DMS79 (cell line): ENCODE measurements at places on chromosomes 6 and 20.

DNA sequence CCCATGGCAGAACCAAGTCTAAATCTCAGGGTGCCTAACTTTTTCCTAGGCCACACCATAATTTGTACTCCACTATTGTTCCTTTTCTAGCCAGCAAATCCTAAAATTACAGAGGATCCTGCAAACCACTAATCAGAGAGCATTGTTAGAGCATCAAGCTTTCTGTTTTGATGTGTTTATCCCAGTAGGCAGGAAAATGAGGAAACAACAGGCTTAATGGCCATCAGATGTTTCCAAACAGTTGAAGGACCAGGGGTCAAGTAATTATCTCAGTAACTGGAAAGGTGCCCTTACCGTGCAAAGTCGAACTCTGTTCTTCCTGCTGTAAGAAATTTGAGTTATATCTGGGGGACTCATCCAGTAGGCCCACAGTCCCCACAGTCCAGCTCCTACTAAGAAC lies 58.7 kb downstream of the RALY start:
- DNase-seq: no peak

- DNase-seq: no peak
These were observed 38.0 kb downstream of the GCLC start for GRCh38 chr6:53506872-53507271.

- DNase-seq: no peak
These were observed 82.4 kb downstream of the RNF144B start for GRCh38 chr6:18469536-18469935.

- DNase-seq: no peak
These were observed 107.4 kb downstream of the TBX18 start for GRCh38 chr6:84657025-84657424.

DNA sequence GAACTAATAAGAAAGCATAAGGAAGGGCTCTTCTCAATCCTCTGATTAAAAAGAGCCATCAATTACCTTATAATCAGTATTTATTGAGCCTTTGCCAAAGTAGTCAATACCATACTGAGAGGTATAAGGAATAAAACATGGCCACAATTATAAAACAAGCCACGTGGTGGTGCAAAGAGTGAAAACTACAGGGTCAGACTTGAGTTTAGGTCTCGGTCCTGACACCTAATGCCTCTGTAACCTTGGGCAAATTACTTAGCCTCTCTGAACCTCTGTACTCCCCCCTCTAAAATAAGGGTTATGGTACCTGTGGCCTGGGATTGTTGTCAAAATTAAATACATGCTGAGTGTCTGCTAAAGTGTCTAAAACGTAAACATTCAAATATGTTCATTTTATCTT lies 11.8 kb downstream of the TRIM10 start:
- DNase-seq: no peak

GRCh38 chr20:49278818-49279676 lies 1.2 kb upstream of the ZNFX1 start:
- peak; percentile 17 for DNase-seq

DNA sequence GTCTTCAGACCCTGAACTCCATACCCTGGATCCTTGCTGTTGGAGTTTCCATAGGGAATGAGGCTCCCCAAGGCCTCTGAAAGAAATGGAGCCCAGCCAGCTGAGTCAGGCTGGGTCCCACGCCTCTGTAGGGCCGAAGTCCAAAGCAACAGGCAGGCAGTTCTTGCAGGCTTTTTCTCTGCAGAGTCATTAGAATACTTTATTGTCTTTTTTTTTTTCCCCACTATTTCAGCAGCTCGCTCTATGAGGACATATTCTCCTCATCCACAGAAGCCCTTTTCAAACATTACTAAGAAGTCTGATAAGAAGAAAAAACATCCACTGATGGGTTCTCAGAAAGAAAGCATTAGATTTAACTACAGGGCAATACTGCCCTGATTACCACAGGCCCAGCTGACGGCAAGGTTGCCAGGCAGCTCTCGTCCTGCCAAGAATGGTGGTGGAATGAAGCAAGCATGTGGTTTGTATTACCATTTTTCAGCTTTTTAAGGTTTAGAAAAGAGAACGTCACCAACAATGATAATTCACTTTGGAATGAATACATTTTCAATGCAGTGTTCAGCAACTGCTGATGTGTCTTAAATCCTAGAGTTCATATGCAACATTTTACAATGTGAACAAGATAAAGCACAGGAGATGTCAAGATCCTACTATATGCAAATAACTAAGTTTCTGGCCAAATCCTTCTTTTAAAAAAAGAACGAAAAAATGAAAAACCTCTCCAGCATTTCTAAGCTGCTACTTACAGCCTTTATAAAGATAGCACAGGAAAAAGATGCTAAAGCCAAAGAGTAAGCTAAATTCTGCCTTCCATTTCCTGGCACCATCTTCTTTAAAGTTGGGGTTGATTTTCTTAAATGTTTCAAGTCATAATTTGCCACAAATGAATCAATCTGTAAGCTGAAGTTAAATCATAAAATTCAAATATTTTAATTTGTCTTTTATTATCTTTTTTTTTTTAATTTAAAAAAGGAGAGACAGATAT lies 223.6 kb upstream of the CITED2 start:
- DNase-seq: no peak

DNA sequence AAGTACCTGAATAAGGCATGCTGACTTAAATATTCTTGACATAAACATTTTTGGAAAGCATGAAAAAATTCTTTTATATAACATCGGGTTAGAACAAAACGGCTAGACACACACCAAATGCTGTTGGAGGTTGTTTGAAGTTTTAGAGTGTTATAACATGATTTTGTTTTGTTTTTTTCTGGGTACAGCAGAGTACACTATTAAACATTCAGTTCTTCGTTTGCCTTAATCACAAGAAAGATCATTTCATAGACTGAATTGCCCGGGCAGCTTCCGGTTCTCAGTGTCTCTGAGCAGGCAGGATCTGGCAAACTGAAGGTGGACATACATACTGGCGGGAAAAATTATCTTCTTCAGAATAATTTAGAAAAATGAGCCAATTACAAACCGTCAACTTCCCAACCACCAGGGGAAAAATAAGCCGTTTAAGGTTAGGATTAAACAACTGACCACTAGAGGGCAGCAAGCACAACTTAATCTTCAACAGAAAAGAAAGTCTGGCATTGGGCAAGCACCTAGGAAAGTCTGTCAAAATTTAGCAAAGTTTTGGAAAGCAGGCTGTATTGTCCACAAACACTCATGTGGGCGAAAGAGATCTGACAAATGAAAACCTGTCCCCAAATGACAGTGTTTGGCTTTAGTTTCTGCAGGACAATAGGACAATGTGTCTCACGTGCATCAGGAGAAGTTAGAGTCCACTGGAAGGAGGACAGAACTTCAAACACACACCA lies 15.0 kb downstream of the ZNF217 start:
- DNase-seq: peak; percentile 33

DNA sequence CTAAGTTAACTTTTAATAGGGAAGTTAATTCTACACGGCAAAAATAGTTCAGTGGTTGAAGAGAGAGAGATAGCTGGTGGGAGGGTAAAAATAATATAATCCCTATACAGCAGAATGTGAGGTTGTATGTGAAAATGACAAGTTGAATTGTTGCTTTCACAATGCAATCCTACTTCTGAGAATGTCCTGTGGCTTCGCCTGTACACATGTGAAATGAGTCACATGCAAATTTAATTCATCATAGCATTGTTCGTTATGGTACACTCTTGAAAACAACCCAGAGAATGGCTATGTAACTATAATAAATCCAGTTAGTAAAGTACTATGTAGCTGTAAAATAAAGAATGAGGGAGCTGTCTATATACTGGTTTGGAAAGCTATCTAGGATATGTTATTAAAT lies 46.0 kb upstream of the HINT3 start:
- DNase-seq: no peak

DNA sequence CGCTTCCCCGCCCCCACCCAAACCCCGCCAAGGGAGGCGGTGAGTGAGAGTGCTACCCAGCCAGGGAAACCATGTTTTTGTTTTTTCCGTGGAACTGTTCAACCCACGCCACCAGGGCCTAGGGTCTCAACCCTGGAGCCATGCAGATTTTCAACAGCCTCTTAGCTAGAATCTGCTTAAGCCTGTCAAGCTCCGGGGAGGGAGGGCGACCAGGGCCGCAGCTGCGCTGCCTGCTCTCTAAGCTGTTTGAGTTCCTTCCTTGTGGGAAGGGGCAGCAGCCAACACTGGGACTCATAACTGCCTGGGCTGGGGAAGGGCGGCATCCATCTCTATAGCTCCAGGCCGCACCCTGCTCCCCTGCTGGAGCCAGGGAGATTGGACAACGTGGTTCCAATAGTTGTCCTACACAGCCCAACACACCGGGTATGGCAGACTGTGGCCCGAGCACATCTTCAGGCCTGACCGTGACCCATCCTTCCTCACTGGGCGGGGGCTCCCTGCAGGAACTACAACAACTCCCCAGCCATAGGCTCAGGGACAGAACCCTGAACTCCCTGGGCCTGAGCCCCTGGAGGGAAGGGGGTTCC lies 1065.7 kb upstream of the MANEA start:
- DNase-seq: no peak

DNA sequence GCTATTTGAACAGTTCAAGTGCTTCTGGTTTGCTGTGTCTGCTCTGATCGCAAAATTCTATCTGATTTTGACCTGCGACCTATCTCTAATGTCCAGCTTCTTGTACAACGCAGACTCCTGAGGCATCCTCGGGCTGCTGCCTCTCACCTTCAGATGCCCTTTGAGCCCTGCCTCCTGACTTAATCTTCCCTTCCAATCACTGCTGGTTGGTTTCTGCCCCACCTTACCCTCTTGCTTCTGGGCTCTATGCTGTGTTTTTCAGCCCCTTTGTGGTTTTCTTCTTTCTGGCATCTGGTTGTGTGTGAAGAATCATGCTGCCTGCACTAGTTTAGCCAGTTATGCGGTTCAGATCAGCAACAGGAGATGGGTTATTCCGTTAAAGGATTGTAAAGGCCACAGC lies 131.2 kb upstream of the THEMIS start:
- DNase-seq: no peak

DNA sequence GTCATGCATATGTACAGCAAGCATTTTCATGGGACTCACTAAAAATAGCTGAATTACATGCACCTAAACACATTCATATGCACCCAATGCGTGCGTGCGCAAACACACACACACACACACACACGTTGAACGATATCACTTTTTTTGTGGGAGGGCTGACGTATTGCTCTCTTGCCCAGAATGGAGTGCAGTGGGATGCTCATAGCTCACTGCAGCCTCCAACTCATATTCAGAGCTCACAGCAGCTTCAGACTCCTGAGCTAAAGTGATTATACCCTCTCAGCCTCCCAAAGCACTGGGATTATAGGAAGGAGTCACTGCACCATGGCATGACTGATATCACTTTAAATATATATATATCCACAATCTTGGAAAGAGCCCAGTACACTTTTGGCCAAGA lies 620.4 kb upstream of the MANEA start:
- no peak for DNase-seq

GRCh38 chr6:18141805-18142590 lies 12.9 kb downstream of the TPMT start:
- DNase-seq: no peak

GRCh38 chr6:23179994-23180393 lies 610.6 kb downstream of the HDGFL1 start:
- no peak for DNase-seq

GRCh38 chr6:39901116-39901655 lies 33.1 kb downstream of the MOCS1 start:
- no peak for DNase-seq

GRCh38 chr6:13272131-13273046 lies 55.9 kb downstream of the TBC1D7 start:
- no peak for DNase-seq

GRCh38 chr6:157760589-157761330 lies 62.3 kb upstream of the SNX9 start:
- DNase-seq: no peak

DNA sequence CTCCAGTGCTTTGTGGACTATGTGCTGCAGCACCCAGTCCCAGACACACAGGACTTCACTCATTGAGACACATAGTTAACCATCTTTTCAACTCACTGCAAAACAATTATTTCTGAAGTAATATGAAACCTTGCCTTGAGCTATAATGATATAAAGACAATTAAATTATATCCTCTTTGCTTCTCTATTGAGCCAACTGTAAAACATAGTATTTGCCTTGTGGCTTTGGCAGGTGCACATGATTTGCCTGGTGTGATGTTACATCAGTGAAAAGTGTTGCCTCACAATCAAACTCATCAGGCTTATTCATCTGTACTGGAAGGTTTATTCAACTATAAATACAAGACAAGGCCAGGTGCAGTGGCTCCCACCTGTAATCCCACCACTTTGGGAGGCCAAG lies 80.6 kb downstream of the NCOA7 start:
- peak; percentile 63 for DNase-seq

DNA sequence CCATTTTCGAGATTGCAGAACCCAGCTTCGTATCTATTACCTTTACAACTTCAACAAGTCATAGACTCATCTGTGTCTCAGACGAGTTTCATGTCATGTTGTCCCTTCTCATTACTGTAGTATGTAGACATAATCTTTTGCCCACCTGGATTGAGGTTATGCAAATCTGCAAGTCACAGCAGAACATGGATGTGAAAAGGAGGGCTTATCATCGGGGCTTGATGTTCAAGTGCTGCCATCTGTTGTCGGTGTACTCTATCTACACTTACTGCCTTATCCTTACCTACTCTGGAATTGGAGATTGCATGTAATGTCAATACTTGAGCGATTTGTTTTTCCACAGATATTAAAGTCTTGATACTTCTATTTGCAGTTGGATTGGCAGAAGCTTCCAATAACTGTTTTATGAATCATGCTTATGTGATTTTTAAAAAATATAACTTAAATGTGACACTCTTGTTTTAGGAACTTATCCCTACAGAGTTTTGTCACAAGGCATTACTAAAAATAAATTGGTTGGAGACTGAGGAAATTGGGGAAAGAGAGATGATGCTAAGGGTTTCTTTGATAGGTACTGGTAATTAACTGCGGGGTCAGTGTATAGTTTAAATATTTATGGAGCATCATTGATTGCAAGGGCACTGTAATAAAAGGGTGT lies 3.0 kb upstream of the GOPC start:
- DNase-seq: peak; percentile 21

DNA sequence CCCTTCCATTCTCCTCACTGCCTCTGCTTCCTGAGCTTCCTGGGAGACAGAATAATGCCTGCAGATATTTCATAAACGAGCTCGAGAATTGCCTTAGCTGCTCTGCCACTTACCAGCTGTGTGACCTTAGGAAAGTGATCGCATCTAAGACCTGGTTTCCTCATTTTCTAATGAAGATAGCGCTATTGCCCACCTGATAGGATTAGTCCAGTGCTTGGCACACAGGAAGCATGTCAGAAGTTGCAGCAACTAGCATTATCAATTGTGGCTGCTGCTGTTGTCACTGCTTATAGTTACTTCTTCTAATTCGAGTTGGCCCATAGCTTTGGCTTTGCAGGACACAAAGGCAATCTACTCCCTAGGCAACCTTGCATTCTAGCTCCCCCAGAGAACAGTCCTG lies 305.5 kb upstream of the SGK1 start:
- no peak for DNase-seq
